ENCODE measurements at places on chromosomes 1 and 21.

GRCh38 chr21:33433425-33434114 lies 30.4 kb downstream of the IFNGR2 start:
- no peak for DNase-seq

GRCh38 chr1:181324797-181325616 lies 158.3 kb upstream of the CACNA1E start:
- DNase-seq, result no peak

DNA sequence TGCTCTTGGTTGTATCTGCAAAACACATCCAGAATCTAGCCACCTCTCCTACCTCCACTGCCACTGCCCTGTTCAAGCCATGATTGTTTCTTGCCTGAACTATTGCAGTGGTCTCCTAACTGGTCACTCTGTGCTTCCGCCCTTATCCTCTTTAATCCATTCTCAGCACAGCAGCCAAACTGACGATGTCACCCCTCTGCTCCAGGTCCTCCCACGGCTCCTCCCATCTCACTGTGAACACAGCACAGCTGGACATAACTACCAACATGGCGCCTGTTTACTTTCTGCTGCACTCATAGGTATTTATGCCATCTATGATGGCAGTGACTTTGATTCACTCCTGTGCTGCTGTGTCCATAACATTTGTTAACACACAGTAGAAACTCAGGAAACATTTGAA lies 406.7 kb downstream of the DISC1 start:
- no peak for DNase-seq

- no peak for DNase-seq
Measured at GRCh38 chr1:29585656-29586055, 349.3 kb downstream of the PTPRU start.

DNA sequence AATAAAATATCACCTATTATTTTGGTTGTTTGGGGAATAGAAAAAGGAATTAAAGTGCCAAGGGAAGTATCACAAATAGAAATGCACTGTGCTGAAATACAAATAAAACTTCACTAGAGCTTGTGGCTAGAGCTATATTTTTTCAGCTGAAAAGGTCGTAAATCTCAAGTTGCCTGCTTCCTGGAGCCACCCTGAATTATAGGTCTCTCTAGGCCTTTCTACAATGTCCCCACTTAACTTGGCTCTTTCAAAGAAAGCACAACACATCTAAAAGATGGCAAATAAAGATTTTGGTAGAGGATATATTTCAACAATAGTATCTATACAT lies 5.0 kb upstream of the RNF2 start:
- no peak for DNase-seq

DNA sequence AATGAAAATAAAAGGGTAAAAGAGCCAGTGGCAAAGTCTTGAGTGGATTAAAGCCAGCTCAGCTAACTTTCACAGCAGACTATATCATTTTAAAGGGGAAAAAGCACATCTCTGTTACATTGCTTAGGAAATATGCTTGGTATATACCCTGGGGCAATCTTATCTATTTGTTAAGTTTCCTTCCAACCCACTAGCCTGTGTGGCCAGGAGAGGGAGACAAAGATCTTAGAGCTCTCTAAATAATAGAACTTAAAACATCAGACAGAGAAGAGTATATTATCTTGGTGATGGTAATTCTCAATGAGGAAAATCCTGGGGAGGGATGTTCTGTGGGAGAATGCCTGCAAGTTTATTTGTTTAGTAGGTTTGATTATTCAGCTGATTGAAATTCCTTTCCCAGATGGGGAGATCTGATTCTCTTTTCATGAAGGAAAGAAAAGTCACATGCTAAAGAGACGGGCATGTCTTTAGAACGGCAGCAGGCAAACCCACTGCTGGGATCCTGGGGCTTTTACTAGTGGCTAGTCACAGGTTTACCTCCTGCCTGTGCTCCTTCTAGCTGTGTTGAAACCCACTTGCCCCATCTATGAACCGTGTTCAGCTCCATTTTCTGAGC lies 3.6 kb downstream of the KCNE2 start:
- DNase-seq, result peak; percentile 4

- DNase-seq, result no peak
Measured at GRCh38 chr1:44436401-44437106, 31.5 kb downstream of the RNF220 start.

Data from CD4-positive, alpha-beta T cell treated with Interferon gamma for 1 hour (primary cell).